Testis (tissue), 5 donors: ENCODE measurements at places on chromosomes 2 and 18. TPM values are rescaled to one million over a fixed set of nuclear protein-coding genes. Genes with fewer than 3 reads are reported as not detected.

Gene EIF2AK3
- 14.7 TPM for total RNA-seq

Gene HOXD3
- 14.0 TPM for total RNA-seq

Gene LRRC30
- not detected for total RNA-seq

GRCh38 chr2:128773641-128774319 is 455.1 kb upstream of the HS6ST1 start:
- DNase-seq: peak; percentile 4
- H3K27ac ChIP-seq: no peak overlapping the region
- no peaks in the 10 kb centered on the region for H3K27me3 ChIP-seq
- no peak overlapping the region for H3K4me3 ChIP-seq
- H3K4me1 ChIP-seq: no peaks in the 10 kb centered on the region
- no peaks in the 10 kb centered on the region for H3K36me3 ChIP-seq

- H3K4me3 ChIP-seq: no peak overlapping the region
- no peaks in the 10 kb centered on the region for H3K36me3 ChIP-seq
Observed at GRCh38 chr2:64773461-64774118, 119.9 kb upstream of the SERTAD2 start.

GRCh38 chr18:75269124-75269680 is 58.6 kb downstream of the TSHZ1 start:
- DNase-seq: no peak
- H3K36me3 ChIP-seq: no peaks in the 10 kb centered on the region
- H3K27me3 ChIP-seq: no peaks in the 10 kb centered on the region

- peak overlapping the region; percentile 48 for H3K27ac ChIP-seq
- peaks cover 60% of the 10 kb centered on the region for H3K4me1 ChIP-seq
- no peaks in the 10 kb centered on the region for H3K27me3 ChIP-seq
- no peaks in the 10 kb centered on the region for H3K36me3 ChIP-seq
- peak; percentile 15 for DNase-seq
- no peak overlapping the region for H3K4me3 ChIP-seq
Observed at GRCh38 chr2:239300871-239301735, 99.7 kb downstream of the HDAC4 start.

- no peak overlapping the region for H3K4me3 ChIP-seq
- no peaks in the 10 kb centered on the region for H3K27me3 ChIP-seq
- no peaks in the 10 kb centered on the region for H3K36me3 ChIP-seq
- no peak overlapping the region for H3K27ac ChIP-seq
Observed at GRCh38 chr2:240413813-240414429, 21.5 kb upstream of the GPC1 start.
